Mesothelial cell of epicardium (in vitro differentiated cells): ENCODE measurements at places on chromosomes 7 and 10.

DNA sequence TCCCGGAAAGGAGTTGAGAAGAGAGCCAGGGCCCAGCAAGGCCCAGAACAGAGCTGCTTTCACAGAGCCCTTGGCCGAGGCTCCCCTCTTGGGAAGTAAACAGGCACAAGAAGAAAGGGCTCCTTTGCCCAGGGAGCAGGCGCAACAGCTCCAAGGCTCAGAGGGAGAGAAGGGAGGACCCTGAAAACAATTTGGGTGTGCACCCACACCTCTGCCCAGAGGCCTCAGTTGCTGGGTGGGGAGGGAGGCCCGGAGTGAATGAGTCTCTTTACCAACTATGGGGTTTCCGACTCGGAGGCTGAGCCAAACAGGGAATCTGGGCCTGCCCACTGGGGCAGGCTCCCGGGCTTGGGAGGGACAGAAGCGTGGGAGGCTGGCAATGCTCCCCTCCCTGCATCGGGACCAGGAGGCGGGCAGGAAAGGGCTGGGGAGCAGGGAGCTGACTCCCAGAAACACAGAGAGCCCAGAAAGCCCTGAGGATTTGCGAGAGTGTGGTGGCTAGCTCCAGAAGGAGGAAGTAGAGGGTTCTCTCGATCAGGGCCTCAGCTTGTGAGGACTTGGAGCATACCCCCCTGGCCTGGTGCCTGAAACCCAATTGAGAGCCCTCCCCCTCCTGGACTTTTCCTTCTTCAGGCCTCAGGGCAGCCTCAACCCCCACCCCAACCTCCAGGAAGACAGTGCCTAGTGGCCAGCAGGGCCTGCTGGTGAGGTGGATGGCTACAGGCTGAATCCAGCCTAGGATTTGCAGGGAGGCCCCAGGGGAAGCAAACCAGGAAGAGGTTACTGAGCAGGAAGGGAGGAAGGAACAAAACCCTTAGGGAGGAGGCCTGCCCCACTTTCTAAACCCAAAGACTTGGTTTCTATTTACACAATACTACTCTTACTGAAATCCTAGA, 6.2 kb downstream of the C10orf105 start:
- no peak for DNase-seq

DNA sequence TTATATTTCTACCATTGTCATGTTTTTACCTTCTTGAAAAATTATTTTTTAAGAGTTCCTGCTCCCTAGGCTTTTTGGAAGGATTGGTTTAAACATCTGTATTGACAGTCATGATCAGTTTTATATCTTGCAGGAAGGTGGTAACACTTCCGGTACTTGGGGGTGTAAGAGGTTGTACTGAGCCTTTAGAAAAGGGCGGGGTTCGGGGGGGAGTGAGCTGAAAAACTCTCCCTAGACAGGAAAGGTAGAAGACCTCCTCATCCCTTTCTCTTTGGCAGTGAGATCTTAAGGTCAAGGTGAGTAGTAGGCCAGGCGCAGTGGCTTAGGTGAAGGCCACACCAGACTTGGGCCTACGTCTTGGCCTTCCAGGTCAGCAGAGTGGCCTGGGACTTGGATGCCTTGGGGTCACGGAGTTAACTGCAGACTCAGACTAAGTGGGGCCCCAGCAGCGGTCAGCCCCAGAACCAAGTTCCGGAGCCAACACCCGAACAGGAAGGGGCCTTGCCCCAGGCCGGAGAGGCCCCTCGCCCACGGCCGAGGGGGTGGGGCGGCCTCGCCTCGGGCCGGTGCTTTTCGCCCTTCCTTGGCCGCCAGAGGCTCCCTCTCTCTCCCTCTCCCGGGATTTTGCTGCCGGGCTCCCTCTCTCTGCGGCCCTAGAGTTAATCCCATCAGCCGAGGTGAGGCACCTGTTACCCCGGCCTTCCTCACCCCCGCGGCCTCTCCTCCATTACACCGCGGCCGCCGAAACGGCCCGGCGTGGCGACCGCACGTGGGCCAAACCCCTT, at the start of gene PPP1R9A:
Gene PPP1R9A, plus strand, starts transcription at position 569 of the 785 bp plus-strand sequence. CDS start 2,520 bp downstream, outside the sequence.
- peak; percentile 54 for DNase-seq

GRCh38 chr7:131219312-131220041, 108.2 kb upstream of the MKLN1 start:
- DNase-seq: no peak

DNA sequence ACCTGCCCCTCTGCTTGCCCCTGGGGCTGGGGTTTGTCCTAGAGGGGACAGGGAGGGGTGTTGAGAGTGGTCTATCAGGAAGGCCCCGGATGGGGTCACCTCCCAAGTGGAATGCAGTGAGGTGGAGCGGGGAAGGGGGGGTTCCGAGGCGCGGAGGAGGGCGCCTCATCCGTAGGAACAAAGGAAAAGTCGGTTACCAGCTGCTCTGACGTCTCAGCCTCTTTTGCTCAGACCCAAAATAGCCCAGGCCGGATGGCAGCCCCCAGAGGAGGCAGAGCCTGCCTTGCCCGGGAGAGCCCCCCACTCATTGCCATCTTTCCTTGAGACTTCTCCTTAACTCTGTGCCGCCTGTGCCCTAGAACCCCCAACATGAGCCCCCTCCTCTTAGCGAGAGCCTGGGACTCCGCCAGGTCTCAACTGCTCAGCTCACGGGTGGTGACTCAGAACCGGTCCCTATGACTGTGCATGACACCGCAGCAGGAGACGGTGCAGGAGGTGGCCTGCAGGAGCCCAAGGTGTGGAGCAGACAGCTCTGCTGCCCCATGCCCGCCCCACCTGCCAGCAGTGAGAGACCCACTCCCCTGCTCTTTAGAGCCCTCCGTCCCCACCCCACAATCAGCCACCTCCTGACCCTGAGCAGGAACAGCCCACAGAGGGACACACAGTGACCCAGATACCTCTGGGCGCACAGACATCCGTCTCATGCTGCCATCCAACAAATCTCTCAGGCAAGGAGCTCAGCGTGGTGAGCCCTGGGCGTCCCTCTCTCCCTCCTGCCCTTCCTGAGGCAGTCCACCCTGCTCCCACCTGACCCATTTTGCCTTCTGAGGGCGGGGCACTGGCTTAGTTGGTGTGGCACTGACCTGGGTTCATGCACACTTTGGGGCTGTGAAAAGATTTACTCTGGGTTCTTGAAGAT, 13.1 kb downstream of the STX1A start:
- DNase-seq: no peak

DNA sequence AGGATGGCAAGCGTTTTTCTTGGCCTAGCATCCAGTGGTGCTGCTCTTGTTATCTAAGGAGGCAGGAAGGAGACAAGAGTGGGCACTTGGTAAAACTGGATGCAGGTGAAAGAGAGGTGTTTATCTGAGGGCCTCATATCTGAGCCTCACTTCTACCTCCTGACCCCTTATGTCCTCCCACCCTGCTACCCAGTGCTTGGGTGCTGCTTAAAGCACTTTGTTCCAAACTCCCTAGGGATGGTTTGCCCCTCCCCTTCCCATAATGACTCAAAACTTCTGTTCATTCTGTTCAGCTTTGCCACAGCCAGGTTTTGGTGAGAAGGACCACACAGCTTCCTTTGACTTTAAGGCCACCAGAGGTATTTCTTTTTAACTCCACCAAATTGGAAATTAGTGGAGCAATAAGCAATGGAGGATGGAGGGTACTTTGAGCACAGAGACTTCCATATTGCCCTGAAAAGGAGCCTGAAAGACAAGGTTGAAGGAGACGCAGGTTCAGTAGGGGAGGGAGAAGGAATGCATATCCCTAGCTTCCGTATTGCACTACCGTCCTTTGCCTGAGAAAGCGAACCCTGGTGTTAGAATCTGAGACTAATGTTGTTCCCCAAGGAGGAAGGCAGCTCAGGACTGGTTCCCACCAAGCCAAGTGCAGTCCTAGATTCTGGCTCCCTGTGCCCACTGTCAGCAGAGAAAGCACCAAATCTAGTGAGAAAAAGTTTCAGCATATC, 30.1 kb downstream of the ENTPD1 start:
- no peak for DNase-seq

- no peak for DNase-seq
Measured at GRCh38 chr7:94971051-94971867, 63.9 kb downstream of the PPP1R9A start.

DNA sequence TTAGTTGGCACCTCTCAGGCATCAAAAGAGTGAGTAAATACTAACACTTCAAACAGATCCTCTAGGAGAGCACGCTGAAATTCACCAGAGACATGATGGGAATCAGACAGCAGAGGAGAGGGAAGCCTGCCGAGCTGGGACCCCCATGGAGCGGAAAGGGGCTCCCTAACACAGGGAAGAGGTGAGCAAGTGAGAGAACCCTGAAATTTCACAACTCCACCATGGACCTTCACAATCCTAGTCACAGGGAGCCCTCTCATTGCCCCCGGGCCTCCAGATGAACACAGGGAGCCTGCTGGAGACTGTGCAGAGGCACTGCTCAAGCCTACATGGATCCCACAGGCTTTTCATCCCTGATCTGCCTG, 59.2 kb upstream of the ANTXRL start:
- no peak for DNase-seq

DNA sequence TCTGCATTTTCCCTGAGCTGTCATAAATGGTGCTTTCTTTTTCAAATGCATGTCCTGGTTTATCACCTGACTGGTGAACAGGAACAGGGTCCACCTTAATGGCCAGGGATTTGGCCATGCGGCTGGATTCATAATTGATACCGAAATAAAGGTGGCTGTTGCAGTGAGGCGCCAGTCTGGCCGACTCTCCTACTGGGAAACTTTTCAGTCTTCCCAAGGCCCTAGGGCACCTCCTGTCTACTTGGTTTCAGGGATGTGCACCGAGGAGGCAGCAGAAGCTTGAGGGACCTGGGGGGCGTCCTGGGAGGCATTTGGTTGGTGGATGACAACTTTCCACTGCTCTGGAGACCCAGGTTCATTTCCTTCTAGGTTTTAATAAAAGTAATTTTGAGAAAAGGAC, 46.4 kb upstream of the FIGNL1 start:
- DNase-seq: no peak

- no peak for DNase-seq
Measured at GRCh38 chr7:100583132-100584053, 2.5 kb downstream of the LRCH4 start.

- no peak for DNase-seq
Measured at GRCh38 chr7:27164367-27165088, 809 bp downstream of the HOXA9 start.

DNA sequence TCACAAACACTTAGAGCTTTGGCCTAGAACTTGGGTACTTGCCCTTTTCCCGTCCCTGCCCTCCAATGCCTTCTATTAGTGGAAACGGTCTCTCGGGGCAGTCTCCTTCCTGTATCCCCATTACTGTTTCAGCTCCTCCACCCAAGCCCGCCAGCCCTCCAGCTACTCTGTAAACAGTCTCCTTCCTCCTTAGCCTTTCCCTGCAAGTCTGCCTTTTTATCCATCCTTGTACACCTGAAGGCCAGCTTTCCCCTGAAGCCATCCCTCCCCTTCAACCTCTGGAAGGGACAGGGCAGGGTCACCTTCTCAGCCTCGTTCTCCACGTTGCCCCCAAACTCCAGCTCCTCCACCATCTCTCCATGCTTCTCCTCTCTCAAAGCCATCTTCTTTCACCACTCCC, 108.1 kb upstream of the ZNF746 start:
- no peak for DNase-seq

- DNase-seq: no peak
Measured at GRCh38 chr7:16668049-16668858, 22.3 kb downstream of the BZW2 start.

DNA sequence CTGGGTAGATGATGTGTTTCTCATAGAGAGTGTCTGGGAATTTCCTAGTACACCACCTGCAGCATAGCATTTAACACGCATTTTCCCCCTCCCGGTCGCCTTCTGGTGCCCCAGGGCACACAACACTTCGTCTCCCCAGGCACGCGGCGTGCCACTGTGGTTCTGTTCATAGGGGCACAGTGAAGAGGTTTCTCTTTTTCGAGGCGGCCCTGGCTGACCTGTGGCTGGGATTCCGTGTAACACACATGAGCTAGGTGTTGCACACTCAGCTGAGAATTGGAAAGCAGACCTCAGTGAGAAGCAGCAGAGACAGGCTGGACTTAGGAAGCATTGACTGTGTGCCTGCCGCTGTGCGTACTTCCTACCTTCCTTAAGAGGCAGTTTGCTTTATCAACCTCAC, 214.3 kb upstream of the SHH start:
- no peak for DNase-seq

DNA sequence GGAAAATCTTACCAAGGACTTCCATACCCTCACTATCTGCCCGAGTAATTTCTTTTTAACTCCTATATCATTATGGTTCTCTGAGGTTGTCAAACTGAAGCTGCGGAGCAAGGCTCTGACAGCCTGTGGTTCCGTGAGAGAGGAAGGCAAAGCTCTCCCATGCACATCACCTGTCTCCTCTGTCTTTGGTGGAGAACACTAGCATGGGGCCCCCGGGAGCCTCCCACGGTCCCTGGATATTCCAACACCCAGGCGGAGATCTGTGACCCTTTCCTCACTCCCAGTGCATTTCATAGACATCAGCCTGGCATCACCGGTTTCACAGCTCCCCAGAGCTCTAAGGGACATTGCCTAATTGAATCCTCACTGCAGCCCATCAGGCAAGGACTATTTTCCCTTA, 10.4 kb downstream of the RBP4 start:
- DNase-seq: no peak

DNA sequence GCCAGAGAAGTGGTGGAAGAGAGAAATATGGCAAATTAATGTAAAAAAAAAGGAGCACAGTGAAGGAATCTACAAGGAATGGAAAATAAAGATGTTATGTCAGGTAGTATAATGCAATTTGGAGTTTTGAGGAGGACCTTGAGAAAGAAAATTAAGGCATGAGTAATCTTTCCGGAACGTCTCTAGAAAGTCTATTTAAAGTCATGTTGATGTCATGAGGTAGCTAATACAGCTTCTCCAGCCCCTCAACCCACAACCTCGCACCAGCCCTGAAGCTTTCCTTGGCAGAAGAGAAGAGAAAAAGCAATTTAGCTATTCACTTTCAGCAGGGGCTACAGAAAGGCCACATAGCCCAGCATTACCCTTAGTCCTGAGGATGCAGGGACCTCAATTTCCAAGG, 22.5 kb downstream of the TRDMT1 start:
- DNase-seq: no peak

GRCh38 chr7:38306914-38307313, 33.5 kb upstream of the TARP start:
- no peak for DNase-seq

DNA sequence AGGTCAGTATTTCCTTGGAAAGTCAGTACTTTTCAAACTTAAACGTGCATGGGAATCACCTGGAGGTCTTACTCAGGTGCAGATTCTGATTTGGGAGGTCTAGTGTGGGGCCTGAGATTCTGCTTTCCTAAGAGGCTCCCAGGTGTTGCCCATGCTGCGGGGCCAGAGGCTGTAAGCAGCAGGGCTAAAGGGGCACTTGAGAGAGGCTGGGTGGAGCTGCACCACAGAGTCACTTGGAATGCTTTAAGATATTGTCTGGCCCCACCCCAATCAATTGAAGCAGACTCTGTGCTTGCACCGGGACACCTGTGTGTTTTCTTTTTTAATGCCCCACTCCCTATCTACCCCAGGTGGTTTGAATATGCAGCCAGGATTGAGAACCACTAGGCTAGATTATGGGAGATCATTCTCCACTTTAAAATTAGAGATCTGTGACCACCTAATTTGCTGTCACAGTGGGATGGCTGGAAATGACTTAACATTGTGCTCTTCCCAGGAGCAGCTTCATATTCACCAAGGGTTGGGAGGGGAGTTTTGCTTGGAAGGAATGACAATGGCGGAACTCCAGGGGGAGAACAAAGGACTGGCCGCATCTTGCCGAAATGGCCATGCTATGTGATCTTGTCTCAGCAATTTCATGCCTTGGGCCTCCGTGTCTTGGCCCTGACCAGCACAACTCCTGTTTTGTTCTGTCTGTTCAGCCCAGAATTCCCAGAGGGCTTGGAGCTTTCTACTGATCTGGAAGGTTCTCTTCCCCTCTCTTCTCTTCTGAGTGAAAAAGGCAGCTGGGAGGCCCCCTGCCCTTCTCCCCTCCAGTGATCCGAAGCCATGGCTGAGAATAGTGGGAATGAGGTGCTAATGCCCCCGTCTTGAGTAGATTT, 80.2 kb downstream of the FAM241B start:
- DNase-seq: no peak
